ENCODE measurements at places on chromosomes 6 and 20.

DNA sequence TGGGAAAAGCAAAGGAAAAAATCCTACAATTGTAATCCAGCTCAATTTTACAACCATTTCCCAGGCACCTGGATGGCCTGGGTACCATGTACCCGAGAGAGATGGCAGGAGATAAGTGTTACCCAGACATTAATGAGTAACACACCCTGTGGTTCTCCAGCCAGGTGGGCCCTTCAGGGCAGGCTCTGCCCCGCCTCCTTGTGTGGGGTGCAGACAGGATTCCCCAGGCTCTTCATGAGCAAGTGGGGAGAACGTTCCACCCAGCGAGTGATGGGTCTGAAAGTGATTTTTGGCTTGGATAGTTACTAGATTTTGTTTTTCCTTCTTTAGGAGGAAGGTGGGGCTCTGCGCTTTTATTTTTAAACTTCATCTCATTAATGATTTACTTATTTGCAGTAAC, 243.9 kb downstream of the TAF4 start:
- DNase-seq, result no peak

DNA sequence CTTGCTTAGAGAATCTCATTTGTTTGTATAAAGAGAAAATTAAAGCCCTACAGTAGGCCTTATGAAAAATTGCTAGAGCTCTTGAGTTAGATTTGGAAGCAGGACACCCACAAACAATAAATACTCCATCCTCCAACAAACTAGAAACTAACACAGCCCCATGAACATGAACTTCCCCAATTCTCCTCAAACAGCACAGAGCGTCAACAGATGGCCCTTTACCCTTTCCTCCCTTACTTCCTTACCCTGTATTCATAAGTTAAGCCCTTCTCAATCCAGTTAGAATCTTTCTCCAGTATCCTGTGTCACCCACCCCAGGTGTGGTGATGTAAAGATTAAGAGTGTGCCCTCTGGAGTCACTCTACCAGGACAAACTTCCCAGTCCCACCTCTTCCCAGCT, 113.7 kb downstream of the UNC5CL start:
- no peak for DNase-seq

GRCh38 chr6:38137608-38138265, 318.2 kb downstream of the ZFAND3 start:
- DNase-seq, result no peak

- no peak for DNase-seq
Observed at GRCh38 chr6:168536665-168537539, 95.9 kb downstream of the SMOC2 start.

DNA sequence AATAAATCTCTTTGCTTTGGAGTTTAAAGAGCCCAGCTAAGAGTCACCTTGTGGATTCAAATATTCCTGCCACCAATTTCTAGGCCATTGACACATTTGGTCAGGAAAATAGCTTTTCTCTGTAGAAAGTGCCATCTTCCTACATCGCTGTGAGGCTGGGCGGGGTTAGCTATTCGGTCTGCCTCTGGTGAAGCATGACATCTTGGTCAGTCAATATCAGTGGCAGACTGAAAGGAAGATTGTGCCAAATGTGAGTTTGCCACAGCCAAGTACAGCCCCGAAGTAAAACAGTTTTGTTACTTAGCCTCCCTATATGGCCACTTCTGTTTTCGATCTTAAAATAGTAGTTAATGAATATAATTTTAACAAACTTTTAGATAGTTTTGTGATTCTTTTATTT, 65.5 kb upstream of the FABP7 start:
- no peak for DNase-seq

DNA sequence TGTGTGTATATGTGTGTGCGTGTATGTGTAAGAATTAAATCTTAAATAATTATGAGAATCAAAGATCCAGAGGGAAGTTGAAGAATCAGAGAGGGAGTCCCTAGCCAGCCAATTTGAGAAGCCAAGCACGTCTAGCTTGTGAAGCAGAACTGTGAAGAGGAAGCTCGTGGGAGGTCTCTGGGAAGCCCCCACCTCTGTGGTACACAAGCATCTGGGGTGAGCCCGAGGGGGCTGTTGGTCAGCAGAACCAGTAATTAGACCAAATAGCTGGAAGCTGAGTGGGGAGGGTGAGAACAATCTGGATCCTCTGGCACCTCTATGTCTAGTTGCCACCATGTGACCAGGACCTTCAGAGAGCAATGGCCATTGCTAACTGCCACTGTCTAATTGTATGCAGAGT, 310.0 kb upstream of the PRND start:
- no peak for DNase-seq

DNA sequence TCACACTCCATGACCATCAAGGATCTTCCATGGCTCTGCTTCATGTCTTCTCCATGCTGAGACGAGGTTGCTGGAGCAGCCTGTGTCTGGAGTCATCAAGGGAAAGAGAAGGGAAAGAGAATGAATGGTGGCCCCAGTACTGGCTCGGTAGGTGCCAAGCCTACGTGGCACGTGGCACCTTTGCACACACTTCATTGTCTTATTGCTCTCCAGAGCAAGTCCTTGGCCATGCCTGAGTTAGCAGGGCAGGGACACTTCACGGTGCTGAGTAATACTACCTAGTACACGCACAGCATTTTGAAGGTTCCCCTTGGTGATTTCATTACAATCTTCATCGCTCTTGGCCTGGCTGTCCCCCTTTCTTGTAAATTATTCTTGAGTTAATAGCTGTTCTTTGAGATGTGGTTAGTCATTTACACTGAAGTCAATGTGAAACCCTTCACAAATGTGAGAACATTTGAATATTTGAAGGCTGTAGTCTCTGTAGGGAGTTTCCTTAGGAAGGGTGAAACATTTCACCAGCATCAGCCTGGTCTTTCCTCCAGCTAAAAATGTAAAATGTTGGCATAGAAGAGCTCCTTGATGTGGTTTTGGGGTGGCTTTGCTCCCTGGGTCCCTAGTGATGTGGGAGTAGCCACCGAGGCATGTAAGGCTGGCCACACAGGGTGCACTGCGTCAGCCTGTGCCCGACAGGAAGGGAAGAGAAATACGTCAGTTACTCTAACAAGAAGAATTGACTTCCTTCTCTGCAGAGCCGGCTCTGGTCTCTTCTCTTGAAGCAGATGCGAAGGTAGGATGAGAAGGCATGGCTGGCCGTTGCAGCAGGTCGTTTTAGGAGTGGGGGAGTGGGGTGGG, at the start of gene SYTL3:
Gene SYTL3 (plus strand): TSS at position 766 of the 855 bp plus-strand sequence. CDS start 13,215 bp downstream, outside the sequence.
- peak; percentile 88 for DNase-seq

DNA sequence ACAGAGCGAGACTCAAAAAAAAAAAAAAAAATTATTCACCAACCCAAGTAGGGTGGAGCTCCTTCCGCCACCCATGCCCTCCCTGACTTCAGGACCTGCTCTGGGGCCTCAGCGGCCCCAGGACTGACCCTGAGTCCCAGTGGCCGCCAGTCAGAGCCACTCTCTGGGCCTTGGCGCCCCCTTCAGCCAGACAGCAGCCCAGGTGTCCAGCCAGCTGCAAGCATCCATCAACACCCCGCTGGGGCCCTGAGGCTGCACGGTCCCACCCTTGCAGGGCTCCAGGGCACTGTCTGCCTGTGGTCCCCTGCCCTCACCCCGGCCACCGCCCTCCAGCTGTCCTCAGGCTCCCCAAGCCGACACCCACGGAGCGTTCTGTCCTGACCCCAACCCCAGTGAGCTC, 11.4 kb upstream of the KCNQ2 start:
- no peak for DNase-seq

DNA sequence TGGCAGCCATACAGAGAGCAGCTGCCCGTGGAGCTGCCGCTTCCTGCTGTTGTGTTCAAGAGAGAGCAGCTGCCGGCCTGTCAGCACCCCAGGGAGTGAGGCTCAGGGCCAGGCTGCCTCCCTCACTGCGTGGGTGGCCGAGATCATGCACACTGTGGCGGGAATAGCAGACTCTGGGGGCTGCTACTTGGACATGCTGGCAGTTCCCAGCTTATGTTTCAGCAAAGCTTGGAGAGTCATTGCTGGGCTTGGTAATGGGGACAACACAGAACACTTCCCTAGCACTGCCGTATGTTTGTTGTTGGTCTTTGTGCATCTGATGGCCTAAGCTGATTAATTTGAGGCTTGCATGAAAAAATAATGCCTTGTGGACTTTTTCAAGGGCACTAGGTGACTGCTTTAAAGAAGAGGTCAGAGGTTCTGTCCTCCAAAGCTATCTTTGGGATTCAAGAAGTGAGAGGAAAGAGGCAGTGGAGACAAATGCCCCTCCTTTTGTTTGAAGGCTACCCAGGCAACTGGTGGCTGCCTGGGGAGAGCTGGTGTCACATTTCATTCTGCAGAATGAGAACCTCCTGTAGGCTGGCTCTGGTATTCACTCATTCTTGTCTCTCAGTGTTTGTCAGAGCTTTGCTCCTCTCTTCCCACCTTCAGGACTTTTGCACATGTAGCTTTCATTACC, 18.8 kb downstream of the MRAP2 start:
- DNase-seq, result no peak

DNA sequence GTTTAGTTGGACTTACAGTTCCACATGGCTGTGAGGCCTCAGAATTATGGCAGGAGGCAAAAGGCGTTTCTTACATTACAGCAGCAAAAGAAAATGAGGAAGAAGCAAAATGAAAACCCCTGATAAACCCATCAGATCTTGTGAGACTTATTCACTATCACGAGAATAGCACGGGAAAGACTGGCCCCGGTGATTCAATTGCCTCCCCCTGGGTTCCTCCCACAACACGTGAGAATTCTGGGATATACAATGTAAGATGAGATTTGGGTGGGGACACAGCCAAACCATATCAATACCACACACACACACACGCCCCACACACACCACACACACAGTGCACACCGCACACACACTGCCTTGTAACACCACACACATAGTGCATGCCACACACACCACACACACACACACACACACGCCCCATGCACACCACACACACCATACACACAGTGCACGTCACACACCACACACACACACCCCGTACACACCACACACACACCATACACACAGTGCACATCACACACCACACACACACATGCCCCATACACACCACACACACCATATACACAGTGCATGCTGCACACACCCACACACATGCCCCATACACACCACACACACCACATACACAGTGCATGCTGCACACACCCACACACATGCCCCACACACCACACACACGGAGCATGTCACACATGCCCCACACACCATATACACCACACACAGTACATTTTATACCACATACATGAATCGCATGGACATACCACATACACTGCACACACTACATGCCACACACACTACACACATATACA, 310.5 kb downstream of the TAF4 start:
- no peak for DNase-seq

- DNase-seq, result no peak
Observed at GRCh38 chr6:159853754-159854153, 37.0 kb upstream of the MAS1 start.

GRCh38 chr6:83696674-83697073, 12.2 kb downstream of the SNAP91 start:
- no peak for DNase-seq

GRCh38 chr6:78117966-78118365, 465.1 kb downstream of the MEI4 start:
- no peak for DNase-seq

GRCh38 chr20:49291200-49291599, 13.3 kb upstream of the ZNFX1 start:
- no peak for DNase-seq

DNA sequence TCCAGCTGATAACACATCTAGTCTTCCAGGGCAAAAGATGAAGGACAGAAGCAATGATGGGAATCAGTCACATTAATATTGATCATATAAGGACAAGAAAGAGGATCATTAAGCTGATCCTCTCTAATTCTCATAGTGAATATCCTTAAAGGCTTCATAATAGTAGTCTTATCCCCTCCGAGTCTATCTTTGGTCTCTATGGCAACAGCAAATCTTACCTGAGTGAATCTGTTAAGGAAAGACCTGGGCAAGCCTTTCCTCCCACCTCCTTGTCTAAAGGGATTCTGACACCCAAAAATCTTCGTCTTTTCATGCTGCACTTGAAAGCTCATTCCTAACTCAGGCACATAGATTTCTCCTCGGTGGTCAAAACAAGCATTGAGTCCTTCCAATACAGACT, 86.4 kb upstream of the LYRM2 start:
- no peak for DNase-seq

GRCh38 chr6:157505912-157506491, 125.0 kb downstream of the ZDHHC14 start:
- no peak for DNase-seq

DNA sequence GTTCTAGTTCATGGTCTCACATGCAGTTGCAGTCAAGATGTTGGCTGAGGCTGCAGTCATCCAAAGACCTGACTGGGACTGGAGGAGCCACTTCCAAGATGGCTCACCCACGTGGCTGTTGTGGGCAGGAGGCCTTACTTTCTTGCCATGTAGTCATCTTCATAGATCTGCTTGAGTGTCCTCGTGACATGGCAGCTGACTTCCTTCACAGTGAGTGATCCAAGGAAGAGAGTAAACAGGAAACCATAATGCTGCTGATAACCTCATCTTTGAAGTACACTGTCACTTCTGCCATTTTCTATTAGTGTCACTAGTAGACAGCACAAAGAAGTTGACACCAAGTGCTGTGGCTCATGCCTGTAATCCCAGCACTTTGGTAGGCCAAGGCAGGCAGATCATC, 40.1 kb upstream of the AKIRIN2 start:
- peak; percentile 11 for DNase-seq

DNA sequence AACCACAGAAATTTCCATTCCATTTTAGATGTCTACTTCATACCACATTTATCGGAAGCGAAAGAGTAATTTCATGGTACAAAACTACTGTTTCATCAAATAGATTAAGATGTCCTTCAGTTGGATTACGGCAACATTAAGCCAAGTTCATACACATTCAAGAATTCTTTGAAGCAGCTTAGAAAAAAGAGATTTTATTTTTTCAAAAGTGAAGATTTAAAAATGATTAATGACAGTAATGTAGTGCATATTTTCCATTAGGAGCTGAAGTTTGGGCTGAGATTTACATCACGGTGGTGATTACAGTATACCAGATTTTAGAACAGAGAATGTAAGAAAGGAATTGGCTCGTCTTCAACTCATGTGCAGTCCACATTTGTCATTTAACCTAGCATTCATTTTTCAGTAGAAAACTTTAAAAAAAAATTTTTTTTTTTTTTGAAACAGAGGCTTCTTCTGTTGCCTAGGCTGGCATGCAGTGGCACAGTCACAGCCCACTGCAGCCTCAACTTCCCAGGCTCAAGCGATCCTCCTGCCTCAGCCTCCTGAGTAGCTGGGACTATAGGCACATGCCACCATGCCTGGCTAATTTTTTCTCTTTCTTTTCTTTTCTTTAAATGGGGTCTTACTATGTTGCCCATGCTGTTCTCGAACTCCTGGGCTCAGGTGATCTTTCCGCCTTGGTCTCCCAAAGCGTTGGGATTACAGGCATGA, 1.9 kb downstream of the SYNJ2 start:
- DNase-seq, result no peak

- no peak for DNase-seq
Observed at GRCh38 chr6:7073082-7073820, 34.5 kb upstream of the RREB1 start.

- DNase-seq, result no peak
Observed at GRCh38 chr20:2709205-2709981, 16.8 kb downstream of the EBF4 start.

- no peak for DNase-seq
Observed at GRCh38 chr6:136181861-136182260, 68.2 kb downstream of the MTFR2 start.
